CD4-positive, alpha-beta T cell treated with Interleukin-17A for 4 hours (primary cell): ENCODE measurements at places on chromosomes 3 and 15.
A peak's percentile ranks its signal among the peaks of the same experiment; 100 is the strongest.

- no peak for DNase-seq
These were observed 9.4 kb upstream of the MED12L start for GRCh38 chr3:151075869-151076562.

GRCh38 chr15:88987934-88988671, 74.9 kb upstream of the MFGE8 start:
- no peak for DNase-seq

GRCh38 chr15:52163321-52164190, 27.6 kb downstream of the GNB5 start:
- peak; percentile 44 for DNase-seq

- no peak for DNase-seq
These were observed 23.1 kb downstream of the TNFAIP8L3 start for GRCh38 chr15:51071578-51071977.

GRCh38 chr3:79236496-79236895, 531.3 kb downstream of the ROBO1 start:
- DNase-seq, result no peak

- DNase-seq, result no peak
These were observed 266.6 kb upstream of the TBL1XR1 start for GRCh38 chr3:177463863-177464262.
